Left colon (tissue), 2 donors: ENCODE measurements at places on chromosomes 6 and 20. TPM values are rescaled to one million over a fixed set of nuclear protein-coding genes. Genes with fewer than 3 reads are reported as not detected.

- no peak for DNase-seq
Measured at GRCh38 chr6:9020001-9020400, 584.7 kb upstream of the SLC35B3 start.

DNA sequence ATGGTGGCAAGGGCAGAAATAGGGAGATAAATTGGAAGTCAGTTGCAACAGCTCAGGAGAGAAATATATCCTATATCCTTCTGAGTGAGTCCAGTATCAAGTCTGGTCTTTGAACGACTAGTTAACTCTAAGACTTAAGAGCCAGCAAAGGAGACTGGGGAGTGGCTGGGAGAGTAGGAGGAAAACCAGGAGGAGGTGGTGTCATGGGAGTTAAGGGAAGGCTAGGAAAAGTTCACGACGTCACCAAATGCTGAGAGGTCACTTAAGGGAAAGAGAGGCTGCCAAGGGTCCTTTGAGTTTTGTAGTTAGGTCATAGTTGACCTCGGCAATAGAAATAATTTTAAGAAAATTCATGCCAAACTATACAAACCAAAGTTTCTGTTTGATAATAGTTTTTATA lies 25.1 kb downstream of the ACOT13 start:
- DNase-seq, result no peak

- DNase-seq, result no peak
Measured at GRCh38 chr6:80227545-80228105, 121.2 kb downstream of the BCKDHB start.

DNA sequence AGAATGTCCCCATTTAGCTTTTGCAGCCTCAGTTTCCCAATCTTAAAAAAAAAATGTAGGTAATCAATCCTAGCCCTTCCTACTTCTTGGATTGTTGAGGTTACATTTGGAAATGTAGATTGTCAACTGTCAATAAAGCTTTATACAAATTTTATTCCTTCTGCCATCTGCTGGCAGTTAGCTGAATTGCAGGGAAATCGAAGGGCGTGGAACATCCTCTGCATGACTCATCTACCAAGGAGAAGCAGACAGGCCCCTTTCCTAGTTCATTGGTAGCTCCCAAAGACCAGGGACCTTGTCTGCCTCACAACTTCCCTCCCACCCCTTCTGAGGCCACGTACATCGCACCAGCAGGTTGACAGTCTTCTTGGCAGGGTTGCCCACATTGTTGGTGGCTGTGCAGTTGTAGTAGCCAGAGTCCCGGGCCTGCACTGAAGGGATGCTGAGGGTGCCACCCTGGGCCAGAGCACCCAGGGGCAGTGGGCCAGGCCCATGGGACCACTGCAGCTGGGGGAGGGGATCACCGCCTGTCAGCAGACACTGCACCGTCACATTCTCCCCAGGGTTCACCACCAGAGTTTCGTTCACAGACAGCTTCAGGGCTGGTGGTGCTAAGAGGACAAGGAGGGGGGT lies 43.6 kb downstream of the MDGA1 start:
- peak; percentile 32 for DNase-seq

GRCh38 chr6:131226459-131227157 lies 91.3 kb downstream of the AKAP7 start:
- no peak for DNase-seq

DNA sequence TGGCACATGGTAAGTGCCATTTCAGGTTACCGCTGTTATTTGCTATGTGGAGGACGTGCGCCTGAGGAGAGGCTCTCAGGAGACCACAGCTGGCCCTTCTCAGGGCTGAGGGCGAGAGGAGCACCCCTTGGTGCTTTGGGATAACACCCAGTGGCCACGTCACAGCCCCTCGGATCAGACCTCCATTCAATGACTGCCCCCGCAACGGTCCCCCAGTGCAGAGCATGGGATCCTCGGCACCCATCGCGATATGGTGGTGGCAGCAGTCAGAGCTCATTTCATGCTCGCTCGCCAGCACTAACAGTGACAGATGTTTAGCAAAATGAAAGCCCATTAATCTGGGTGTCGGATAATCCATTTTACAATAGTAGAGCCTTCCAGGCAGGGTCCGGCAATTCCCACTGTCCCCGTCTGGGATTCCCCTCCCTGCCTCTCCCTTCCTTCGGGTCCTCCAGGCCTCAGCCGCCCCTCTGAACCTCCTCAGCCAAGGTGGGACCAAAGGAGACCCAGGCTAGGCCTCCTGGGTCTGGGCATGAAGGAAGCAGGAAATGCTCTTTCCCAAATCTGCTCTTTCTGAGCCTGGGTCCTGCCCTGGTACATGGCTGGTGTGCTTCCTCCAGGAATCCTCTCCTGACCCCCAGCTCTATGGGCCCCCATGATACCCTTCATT lies 117.1 kb downstream of the GRM4 start:
- no peak for DNase-seq

- DNase-seq, result no peak
Measured at GRCh38 chr20:3172126-3172932, 1.0 kb downstream of the LZTS3 start.

GRCh38 chr20:36035745-36036144 lies 67.4 kb downstream of the CNBD2 start:
- DNase-seq, result no peak

DNA sequence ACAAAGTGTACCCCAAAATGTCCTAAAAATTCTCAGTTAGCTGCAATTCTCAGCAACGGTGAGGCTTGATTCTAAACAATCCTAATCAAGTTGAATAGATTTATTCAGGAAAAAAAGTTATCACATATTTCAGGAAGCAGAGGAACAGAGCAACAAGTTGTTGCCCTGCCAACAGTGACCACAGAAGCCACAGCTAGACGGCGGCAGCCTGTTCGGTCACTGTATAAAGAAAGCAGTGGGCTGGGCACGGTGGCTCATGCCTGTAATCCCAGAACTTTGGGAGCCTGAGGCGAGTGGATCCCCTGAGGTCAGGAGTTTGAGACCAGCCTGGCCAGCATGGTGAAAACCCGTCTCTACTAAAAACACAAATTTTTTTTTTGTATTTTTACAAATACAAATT lies 171.2 kb upstream of the BMP5 start:
- no peak for DNase-seq

DNA sequence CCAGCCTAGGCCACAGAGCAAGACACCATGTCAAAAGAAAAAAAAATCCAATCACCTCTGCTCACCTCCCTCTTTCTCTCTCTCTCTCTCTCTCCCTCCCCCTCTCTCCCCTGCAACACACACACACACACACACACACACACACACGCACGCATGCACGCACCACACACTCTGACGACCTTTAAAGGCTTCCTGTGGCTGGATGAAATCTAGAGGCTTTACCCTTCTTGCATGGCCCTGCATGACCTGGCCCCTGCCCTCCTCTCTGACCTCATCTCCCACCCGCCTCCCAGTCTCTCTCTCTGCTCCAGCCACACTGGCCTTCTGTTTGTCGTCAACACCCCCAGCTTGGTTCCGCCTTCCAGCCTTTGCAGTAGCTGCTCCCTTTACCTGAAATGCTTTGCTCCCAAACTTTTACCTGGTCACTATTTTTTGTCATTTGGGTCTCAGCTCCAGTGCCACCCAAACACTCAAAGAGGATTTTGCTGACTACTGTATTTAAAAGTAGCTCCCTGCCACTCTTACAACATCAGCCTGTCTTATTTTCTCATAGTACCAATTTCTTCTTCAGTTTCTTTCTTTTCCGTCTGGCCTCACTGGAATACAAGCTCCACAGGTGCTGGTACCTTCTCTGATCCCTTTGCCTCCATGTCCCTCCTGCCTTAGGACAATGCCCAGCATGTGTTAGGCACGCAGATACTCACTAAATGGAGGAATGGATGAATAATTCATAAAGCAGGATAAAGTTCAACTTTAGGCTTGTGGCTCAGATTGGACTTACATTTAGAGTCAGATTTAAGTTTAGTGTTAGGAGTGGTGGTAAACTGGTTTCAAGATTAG lies 4.3 kb upstream of the LTA start:
- DNase-seq, result no peak

GRCh38 chr20:11820838-11821237 lies 96.9 kb upstream of the BTBD3 start:
- DNase-seq, result no peak

- DNase-seq, result no peak
Measured at GRCh38 chr20:10379761-10380160, 54.3 kb downstream of the MKKS start.

DNA sequence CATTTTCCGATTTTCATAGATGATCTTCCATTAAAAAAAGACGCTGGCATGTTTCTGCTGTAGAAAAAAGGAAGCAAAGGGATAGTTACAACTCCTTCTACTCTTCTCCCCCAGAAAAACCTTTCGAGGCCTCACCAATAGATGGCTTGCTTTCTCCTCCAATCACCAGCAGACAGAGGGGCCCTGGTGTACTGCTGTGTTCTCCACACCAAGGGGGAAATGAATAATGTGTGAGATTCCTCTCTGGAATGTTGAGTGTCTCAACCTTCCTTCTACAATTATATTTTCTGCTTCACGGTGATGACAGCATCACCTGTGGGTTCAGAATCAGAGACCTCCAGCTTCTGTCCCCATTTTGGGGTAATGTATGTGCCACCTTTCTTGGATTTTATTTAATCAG lies 185.7 kb upstream of the FLRT3 start:
- no peak for DNase-seq

- peak; percentile 67 for DNase-seq
Measured at GRCh38 chr6:31308050-31308844, 36.4 kb upstream of the HLA-C start.

GRCh38 chr6:582370-582769 lies 74.5 kb downstream of the HUS1B start:
- DNase-seq, result no peak

DNA sequence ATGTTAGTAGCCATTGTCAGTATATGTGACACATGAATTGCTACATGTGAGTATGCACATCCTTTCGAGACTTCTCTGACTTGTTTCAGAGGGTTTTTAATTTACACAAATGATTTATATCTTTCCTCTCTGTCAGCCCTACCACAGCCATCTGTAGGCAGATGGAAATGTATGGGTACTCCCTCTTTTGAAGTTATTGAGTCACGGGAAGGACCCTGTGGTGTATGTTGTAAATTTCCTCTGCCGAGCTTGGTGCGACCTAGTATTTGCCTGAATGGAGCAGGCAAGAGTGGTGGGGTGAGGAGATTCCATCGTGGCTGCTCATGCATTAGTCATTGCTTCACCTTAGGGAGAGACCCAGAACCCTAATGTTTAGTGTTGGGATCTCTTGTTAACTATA lies 171.9 kb downstream of the JARID2 start:
- DNase-seq, result no peak

- no peak for DNase-seq
Measured at GRCh38 chr20:35319192-35319870, 27.1 kb upstream of the FAM83C start.

GRCh38 chr6:131003488-131004386 lies 59.3 kb downstream of the EPB41L2 start:
- DNase-seq, result no peak

Gene HEY2
- total RNA-seq, result 0.76 TPM

Gene TBC1D22B
- total RNA-seq, result 13.4 TPM

Gene COX4I2
- total RNA-seq, result not detected
